SK-MEL-5 (cell line): ENCODE measurements at places on chromosomes 7 and 10. TPM values are rescaled to one million over a fixed set of nuclear protein-coding genes. Genes with fewer than 3 reads are reported as not detected.

CEP55 gene
- 30.1 and 30.3 TPM in 2 replicates for total RNA-seq

DNA sequence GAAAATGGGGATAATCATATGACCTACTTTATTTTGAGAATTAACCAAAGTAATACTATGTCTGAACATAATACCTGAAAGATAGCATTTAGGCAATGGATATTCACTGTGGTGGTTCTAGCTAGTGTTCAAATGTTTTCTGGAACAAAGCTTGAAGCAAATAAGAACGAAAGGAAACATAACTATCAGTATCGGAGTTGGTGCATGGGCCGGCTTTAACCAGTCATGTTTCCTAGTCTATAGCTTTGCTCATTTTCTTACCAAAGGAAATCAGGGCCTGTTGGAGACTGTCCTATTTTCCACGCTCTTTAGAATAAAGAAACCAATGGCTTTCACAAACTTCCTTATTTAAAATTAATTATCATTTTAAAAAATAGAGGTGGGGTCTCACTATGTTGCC is 8.9 kb downstream of the IL2RA start:
- no peak for DNase-seq

DNA sequence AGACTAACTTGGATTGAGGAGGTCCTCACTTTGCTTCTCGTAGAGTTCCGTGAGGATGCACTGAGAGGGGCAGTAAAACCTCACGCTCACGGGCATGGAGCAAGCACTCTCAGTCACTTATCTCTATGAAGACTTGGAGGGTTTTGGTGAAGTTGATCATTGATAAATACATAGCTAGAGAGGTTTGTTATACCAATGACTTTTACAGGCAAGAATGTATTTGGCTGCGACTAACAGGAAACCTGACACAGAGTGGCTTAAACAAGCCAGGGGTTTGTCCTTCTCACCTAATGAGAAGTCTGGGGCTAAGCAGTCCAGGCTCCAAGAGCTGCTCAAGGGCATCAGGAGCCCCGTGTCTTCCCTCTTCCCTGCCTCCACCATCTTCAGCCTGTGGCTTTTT is 6.1 kb downstream of the BICC1 start:
- DNase-seq, result no peak

GNAT3 gene
- not detected in 2 replicates for total RNA-seq

GPR26 gene
- 0.03 TPM in 1 of 2 replicates, not detected in the other for total RNA-seq

SUN3 gene
- total RNA-seq, result 0.45 TPM in 1 of 2 replicates, not detected in the other

GRCh38 chr7:52289247-52289646 is 746.2 kb upstream of the POM121L12 start:
- DNase-seq, result no peak

PIP gene
- not detected in 2 replicates for total RNA-seq

DNA sequence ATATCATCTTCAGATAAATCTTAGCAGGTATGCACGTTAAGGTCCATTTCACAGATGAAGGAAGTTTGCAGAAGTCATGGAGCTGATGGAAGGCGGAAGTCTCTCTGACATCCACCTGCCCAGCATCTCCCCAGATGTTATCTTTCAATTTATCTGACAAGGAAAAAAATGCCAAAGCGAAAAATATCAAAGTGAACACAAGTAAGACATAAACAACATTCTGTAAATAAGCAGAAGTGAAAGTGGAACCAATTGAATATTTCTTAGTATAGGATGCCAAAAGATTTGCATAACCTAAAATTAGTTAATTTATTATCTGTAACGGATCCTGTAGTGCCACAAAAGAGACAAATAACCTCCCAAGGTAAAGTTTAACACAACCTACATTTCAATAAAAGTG is 73.6 kb upstream of the NEBL start:
- no peak for DNase-seq

PNLIPRP1 gene
- total RNA-seq, result not detected in 2 replicates

GPR146 gene
- total RNA-seq, result 8.4 and 10.4 TPM in 2 replicates

MEPCE gene
- 48.2 and 53.5 TPM in 2 replicates for total RNA-seq

DNA sequence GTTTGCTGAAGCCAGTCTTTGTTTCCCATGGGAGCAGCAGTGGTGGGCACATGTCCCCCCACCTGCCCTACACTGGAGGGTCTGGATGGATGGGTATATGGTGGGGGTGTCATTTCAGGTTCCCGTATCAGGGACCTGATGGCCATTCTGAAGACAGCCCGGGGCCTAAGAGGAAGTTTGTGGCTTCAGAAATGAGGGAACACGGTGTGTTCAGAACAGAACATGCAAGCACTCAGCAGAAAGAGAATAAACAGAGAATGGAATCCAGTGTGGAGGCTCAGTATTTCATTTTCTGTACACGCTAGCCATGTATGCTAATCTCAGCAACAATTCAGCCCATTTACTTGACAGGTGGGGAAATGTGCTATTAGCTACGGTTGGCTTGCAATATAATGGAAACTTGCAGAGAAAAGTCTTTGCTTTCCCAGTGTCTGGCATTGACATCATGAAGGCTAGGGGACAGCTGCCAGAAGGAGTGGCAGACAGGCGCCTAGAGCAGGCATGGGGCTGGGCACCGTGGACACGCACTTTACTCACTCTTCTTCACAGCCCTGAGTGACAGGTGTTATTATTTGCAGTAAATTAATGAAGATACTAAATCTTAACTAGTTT is 98.6 kb downstream of the ELMO1 start:
- no peak for DNase-seq

GRCh38 chr10:78578929-78579328 is 489.8 kb upstream of the ZMIZ1 start:
- DNase-seq, result no peak

DNA sequence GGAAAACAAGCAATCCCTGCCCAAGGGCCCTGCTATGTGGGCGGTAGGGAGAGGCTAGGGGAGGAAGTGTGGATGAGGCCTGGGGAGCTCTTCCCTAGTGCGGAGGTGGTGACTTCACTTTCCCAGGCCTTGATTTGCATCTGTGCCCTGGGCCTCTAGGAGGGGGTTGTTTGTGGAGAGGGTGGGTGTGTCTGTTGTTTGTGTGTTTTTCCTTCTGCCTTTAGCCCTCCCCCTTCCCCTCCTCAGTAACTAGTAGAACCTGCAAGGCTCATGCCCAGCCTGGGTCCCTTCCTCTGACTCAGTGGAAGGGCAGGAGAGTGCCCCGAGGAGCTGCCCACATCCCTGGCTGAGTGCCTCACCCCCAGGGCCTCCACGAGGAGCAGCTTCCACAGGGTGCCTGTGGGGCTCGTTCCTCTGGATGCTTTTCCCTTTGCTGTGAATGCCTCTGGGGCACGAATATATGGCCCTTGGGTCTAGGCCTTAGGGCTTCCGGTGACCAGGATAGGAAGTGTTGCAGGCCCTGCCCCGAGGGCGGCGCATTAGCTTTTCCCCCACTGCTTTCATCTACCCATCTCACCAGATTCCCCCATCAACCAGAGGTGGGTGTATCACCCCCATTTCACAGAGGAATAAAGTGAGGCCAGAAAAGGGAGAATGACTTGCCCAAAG is 89.4 kb upstream of the DUSP5 start:
- DNase-seq, result no peak

DNA sequence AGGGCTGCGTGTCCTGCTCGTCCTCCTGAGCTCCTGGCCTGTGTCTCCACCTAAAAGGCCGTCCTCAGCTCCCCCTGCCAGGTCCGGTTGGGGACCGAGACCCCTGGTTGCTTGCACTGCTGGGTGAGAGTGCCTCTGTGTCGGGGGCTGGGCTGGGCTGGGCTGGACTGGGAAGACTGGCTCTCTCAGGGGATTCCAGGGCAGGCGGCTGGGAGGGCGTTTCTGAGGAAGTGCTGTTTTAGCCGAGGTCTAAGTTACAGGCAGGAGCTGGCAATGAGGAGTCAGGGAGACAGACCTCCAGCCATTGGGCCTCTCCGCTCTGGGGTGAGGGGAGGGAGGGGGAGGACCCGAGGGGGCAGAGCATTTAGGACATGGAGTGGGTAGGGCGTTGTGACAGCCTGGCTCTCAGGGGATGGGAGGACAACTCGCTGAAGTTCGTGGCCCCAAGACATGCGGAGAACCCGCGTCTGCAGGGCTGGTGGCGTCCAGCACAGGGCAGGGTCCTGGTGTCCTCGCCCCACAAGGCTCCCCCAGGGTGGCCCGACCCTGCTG is 20.9 kb downstream of the FOXK1 start:
- no peak for DNase-seq

FAM149B1 gene
- 13.4 and 16.7 TPM in 2 replicates for total RNA-seq

DNA sequence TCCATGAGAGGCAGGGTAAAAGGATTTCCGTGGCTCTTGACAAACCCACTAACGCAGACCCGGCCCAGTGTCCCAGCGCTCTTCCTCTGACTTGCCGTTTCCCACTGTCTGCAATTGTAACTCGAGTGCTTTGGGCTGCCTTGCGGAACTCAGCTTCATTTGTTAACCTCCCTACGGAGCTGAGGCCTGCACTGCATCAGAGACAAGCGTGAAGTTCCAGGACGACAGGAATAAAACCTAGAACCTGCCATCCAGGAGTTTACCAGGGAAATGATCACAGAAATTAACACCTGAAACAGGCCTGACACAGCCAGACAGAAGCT is 76.2 kb downstream of the SFMBT2 start:
- no peak for DNase-seq

DNA sequence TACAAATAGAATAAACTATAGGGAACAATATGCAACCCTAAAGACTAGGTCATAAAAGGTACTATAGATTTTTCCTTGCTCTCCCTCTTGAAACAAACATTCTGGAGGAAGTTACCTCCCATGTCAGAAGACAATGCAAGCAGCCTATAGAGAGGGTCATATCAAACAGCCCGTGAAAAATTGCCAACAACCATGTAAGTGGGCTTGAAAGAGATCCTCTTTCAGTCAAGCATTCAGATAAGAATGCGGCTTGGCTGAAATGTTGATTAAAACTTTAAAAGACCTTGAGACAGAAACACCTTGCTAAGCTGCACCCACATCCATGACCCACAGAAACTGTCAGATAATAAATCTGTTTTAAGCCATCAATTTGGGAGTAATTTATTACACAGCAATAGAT is 526.6 kb upstream of the GHITM start:
- DNase-seq, result no peak

UBE2H gene
- 37.4 and 40.5 TPM in 2 replicates for total RNA-seq

DNA sequence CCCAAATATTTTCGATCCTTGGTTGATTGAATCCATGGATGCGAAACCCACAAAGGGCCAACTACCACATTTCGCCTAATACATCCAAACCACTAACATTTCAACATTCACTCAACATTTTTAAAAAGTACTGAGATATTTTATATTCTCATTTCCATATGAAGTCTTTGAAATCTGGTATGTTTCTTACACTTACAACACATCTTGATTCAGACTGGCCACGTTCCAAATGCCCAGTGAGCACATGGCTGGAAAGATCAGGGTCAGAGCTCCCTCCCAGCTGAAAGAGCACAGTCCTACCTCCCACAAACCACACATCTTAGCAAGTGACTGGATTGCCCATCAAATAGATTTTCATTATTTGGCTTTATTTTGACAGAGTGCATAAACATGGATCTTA is 18.9 kb downstream of the NCAPG2 start:
- DNase-seq, result no peak

DNA sequence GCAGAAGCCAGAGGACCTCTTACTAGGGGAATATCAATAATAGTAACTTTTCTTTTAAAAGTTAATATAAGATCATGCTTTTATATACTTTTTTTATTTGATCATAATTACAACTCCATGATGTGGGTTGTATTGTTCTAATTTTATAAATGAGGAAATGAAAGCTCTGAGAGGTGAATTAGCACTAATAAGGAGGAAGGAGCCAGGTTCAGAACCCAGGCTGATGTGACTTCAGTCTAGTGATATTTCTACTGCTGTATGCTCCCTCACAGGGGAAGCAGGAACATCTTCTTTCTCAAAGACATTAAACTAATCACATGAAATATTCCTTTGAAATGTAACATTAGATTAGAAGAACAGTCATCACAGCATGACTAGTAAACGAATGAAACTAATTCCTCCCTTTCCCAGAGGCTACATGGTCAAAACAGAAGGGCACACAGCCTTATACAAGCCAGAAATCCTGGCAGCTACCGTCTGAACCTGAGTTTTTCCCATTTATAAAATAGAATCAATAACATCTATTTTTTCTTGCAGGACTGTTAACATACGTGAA is 81.4 kb upstream of the GJD4 start:
- DNase-seq, result no peak

SLC39A12 gene
- 0.05 TPM in 1 of 2 replicates, not detected in the other for total RNA-seq

DNA sequence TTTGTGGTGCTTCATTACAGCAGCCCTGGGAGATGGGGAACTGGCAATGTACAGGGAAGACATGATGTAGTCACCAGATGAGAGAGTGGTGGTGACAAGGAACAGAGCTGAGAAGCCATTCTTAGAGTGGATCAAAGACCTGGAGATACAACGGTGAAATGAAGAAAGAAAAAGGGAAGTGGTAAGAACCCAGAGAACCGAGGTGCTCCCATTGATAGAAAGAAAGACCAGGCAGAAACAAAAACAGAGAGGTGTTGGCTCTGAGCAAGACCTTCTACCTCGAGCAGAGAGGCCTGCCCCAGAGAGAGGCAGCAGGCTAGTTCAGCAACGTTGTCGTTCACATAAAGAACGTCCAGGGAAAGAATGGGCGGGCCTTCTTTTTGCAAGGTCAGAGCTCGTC is 186.7 kb downstream of the ADAM12 start:
- DNase-seq, result no peak

STAM gene
- 16.8 and 17.3 TPM in 2 replicates for total RNA-seq

HIPK2 gene
- 16.1 and 21.2 TPM in 2 replicates for total RNA-seq

GRCh38 chr10:130662775-130663174 is 526.6 kb downstream of the GLRX3 start:
- no peak for DNase-seq
